ENCODE measurements at places on chromosomes 13 and 19. TPM values are rescaled to one million over a fixed set of nuclear protein-coding genes. Genes with fewer than 3 reads are reported as not detected.

Gene NALCN
- 0.34 TPM for total RNA-seq

Gene MCEMP1
- not detected for total RNA-seq

DNA sequence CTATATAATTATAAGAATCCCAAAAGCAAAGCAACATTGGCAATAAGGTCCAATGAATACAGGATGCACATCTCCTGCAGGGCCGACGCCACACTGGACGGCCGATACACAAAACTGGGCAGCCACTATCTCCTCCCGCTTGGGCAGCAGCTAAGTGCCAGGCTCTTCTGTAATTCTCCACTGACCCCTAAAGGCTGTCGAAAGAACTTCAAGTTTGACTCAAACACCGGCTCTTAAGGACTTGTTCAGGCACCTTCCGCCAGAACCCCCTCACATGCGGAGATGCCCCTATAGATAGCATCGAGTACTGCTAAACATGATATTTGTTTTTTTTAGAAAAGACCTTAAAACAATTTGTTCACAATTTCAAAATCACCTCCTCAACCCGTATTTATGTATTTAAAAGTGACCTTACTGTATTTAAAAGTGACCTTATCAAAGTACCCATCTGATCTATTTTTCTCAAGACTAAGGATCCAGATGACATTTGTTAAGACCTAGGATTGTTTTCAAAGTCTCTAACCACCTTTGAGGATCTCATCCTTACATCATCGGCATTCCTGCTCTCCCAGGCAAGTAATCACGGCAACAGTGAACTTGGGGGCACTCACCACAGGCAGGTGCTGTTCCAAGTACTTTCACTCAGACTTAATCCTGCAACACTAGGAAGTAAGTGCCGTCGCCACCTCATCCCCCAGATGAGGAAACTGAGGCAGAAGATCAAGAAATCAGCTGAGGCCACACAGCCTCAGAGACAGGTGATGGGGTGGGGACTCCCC lies 77.8 kb downstream of the TUBGCP3 start:
- DNase-seq: peak; percentile 14

GRCh38 chr19:5558101-5558621 lies 9.6 kb downstream of the TINCR start:
- no peak for DNase-seq

GRCh38 chr13:46901721-46902120 lies 4.9 kb upstream of the HTR2A start:
- DNase-seq: no peak

Gene RUBCNL
- total RNA-seq: not detected

- DNase-seq: no peak
Measured at GRCh38 chr19:18781885-18782527, 9.1 kb downstream of the COMP start.

Gene CLC
- total RNA-seq: 7.8 TPM

GRCh38 chr19:34128558-34129250 lies 43.6 kb upstream of the LSM14A start:
- DNase-seq: no peak

GRCh38 chr13:33262062-33262487 lies 23.5 kb downstream of the STARD13 start:
- peak; percentile 60 for DNase-seq

- peak; percentile 37 for DNase-seq
Measured at GRCh38 chr19:1315470-1316166, 29.9 kb downstream of the EFNA2 start.

- no peak for DNase-seq
Measured at GRCh38 chr13:26531742-26532141, 25.7 kb upstream of the WASF3 start.

Gene C1QTNF9B
- total RNA-seq: 1.1 TPM

All from Caki2 (cell line).